ENCODE measurements at places on chromosomes 6 and 20.

DNA sequence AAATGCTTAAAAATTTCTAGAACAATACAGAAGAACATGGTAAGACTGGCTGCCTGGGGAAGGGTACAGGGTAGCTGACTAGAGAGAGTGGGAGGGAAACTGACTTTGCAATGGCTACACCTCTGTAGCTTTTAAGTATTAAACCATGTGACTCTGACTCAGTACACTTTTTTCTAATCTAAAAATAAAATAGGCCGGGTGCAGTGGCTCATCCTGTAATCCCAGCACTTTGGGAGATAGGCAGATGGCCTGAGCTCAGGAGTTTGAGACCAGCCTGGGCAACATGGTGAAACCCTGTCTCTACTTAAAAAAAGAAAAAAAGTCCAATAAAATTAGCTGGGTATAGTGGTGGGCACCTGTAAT, 18.5 kb downstream of the ATP9A start:
- no peak for DNase-seq

DNA sequence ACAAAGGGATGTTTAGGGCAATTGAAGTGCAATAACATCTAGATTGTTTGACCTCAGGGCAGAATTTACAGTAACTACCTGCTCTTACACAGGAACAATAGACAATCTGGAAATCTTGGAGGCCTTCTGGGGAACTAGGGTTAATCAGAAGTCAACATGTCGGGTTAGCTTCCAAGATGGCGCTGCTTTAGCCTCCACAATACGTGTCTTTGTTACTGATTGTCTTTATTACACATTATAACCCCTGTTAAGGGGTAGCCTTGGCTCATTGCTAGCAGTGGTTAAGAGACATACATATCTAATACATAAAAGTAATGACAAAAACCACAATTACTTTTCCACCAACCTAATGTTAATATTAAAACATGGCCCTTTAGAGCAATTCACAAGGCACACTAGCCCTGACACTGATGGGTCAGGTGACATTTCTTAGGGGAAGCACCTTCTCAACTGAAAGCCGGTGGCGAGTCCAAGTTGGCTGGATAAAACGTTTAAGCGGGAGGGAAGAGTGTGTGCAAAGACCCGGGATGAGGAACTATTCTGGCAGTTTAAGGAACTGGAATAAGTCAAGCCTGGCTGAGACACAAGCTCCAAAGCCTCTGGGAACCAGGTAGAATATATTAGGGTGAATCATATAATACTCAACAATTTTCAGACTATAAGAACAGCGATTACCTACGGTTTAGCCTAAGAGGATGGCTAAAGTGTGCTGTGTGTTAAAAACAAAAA, 236.9 kb downstream of the BCAS1 start:
- DNase-seq: no peak

GRCh38 chr6:41579088-41579610, 33.0 kb downstream of the FOXP4 start:
- DNase-seq: no peak

DNA sequence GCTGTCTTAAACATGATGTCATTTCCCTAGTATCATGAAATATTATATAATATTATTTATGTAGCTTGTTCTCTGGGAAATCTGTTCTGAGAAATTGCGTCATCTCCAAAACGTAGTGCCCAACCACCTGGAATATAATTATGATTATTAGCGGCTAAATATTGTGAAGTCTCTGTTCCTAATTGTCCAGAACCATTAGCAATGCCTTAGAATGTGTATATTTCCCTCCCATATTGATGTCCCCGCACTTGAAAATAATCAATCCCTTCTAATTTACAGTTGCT, 54.4 kb downstream of the OTOR start:
- no peak for DNase-seq

GRCh38 chr20:37185686-37186085, 6.3 kb upstream of the MROH8 start:
- no peak for DNase-seq

DNA sequence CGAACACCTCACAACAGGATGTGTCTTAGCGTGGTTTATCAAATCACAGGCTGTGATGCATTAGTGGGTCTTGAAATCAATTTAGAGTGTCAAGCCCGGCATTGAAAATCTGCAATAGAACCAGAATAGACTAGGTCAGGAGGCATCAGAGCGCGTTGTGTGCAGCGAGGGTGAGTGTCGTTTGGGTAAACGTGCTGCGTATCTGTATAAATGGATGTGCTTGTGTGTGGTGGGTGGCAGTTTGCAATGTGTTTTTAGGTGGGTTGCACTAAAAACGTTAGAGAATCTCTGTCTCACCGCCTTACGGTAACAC, 121.0 kb upstream of the SULF2 start:
- no peak for DNase-seq

DNA sequence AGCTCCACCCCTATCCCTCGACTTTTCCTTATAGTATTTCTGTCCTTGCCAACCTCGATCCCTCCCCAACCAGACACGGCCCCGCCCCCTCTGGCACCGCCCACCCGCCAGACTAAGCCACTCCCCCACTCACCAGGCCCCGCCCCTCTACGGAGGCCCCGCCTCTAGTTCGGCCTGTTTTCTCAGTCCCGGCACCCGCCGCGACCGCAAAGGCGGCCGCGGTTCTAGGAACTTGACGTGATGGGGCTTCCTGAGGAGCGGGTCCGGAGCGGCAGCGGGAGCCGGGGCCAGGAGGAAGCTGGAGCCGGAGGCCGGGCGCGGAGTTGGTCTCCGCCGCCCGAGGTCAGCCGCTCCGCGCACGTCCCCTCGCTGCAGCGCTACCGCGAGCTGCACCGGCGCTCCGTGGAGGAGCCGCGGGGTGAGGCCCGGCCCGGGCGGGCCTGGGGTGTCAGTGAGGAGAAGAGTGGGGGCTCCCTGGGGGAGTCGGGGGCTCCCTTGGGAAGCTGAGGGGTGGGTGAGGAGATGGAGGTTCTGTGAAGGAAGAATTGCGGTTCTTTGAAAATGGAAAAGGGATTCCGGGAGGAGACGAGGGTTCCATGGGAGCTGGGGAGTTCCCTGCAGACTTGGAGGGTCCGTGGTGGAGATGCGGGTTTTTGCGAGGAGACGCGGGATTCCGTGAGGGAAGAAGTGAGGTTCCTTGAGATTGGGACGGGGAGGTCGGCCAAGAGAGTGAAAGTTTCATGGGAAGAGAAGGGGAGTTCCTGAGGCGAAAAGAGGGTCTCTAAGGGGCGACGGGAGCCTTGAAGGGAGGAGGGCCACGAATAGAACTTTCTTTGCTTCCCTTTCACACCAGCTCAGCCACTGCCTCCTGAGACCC, at the start of gene ACSS2:
Gene ACSS2, plus strand, starts transcription at position 207 of the 877 bp plus-strand sequence. Its CDS starts 34 bp downstream, at position 241.
- peak; percentile 98 for DNase-seq

DNA sequence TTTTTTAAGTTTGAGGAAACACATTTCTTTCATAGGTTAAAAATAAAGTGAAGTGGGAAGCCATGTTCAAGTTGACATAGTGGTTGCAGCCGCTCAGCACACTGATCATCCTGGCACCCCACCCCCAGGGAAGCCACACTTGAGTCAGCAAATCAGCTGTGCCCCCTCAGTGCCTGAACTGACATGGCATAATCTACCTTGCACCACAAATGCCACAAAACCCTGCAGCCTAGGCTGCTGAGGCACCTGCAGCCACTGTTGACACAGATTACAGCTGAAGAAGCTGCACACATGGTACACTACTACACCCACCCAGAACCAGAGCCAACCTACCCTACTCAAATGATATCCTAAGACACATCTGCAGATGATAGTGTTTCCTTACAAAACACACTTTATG, 77.5 kb upstream of the RIMS1 start:
- no peak for DNase-seq

GRCh38 chr6:99530627-99531026, 15.4 kb upstream of the USP45 start:
- no peak for DNase-seq

GRCh38 chr6:4925580-4925979, 78.3 kb downstream of the RPP40 start:
- DNase-seq: no peak

GRCh38 chr20:45368221-45368980, 5.4 kb downstream of the SYS1 start:
- DNase-seq: no peak

- no peak for DNase-seq
These were observed 40.4 kb upstream of the FAM83C start for GRCh38 chr20:35332540-35333200.

GRCh38 chr20:37999526-38000263, 33.6 kb downstream of the TTI1 start:
- DNase-seq: no peak

GRCh38 chr6:169489563-169490245, 212.1 kb downstream of the WDR27 start:
- DNase-seq: no peak

DNA sequence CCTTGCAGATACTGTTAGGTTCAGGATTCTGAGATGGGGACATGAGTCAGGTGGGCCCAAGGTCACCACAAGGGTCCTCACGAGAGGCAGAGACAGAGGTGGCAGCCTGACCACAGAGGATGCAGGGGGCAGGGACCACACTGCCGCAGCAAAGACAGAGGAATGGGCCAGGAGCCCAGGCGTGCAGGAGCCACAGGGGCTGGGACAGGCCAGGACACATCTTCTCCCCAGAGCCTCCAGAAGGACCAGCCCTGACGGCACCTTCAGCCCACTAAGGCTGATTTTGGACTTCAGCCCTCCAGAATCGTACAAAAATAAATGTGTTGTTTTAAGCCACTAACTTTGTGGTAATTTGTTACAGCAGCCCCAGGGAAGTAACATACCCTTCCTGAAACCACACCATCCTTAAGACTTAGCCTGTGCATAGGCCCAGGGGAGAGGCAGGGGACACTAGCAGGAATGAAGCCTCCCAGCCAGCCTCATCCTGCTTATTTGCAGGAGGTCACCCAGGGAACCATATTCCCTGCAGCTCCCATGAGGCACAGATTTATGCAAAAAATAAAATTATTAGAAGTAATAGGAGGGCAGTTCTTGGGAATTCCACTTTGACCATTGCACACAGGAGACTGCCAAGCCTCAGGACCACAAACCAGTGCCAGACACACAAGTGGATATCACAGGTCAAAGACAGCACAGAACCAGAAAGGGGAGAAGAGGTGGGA, 119.3 kb upstream of the CST7 start:
- DNase-seq: no peak

DNA sequence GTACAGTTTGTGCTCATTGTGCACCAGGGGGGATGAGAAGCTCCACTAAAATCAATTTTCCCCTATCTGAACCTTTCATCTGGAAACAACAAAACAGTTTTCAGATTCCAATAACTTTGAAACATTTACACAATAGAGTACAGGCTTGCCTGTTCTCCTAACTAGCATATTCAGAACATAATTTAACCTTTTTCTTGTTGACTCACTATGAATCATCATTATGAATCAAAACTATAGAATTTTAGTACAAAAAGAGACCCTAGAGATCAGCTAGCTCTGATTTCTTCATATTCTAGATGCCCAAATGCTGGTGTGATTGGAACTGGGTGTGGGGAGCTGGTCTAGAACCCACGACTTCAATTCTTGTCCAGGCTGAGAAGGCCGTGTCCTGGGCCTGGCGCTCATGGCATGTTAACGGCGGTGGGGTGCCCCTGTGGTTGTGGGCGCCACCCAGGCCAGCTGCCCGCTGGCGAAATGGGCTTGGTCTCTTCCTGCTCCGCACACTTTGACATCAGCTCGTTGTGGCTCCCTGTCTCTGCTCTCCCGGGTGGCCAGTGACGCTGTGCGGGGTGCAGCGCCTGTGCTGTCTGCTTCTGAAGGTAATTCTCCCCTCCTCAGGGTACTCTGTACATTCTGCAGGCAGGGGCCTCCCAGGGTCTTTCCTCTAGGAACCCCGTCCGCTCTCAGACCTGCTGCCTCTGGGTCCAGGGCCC, 29.9 kb upstream of the AGPAT4 start:
- DNase-seq: no peak

DNA sequence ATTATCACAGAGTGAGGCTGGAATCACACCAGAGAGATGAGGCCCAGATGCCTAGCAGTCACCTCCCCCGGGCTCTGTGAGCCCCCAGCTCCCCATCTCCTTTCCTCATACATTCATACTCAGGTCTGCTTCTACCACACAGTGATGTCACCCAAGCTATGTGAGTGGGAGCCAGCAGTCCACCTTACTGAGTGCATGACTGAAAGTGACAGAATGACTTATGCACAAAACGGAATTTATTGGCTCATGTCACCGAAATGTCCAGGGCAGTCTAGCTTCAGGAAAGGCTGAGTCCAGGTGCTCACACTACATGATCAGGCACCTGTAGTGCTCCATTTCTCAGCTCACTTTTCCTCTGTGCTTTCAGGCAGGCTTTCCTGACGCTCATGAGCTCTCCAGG, 36.7 kb upstream of the CCN6 start:
- DNase-seq: peak; percentile 77

GRCh38 chr20:22004946-22005345, 299.5 kb downstream of the PAX1 start:
- DNase-seq: no peak

DNA sequence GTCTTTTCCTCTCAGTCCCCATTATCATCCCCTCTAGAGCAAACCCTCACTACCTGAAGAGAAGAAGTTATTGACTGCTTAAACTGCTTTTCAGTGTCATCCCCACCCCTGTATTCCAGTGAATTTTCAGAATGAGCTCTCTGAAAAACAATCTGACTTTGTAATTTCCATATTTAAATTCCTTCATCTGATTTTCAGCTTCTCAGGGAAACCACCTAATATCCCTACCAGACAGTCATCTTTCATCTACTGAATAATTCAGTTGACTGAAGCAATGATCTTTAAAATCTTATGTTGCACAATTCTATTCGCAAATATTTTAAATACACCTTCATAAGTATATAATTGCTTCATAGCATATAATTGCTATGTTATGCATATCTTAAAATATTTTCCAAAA, 258.7 kb downstream of the HTR1B start:
- no peak for DNase-seq

GRCh38 chr20:11604339-11604738, 313.4 kb upstream of the BTBD3 start:
- no peak for DNase-seq

DNA sequence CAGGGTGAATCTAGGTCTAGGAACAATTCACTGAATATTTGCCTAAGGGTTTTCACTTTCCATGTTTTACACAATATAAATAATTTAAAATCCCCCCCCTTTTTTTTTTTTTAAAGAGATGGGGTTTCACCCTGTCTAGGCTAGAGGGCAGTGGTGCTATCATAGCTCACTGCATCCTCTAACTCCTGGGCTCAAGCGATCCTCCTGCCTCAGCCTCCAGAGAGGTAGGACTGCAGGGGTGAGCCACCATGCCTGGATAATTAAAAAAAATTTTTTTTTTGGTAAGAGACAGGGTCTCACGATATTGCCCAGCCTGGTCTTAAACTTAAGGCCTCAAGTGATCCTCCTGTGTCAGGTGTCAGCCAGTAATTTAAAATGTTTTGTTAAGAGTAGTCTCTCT, 17.8 kb downstream of the QKI start:
- no peak for DNase-seq

DNA sequence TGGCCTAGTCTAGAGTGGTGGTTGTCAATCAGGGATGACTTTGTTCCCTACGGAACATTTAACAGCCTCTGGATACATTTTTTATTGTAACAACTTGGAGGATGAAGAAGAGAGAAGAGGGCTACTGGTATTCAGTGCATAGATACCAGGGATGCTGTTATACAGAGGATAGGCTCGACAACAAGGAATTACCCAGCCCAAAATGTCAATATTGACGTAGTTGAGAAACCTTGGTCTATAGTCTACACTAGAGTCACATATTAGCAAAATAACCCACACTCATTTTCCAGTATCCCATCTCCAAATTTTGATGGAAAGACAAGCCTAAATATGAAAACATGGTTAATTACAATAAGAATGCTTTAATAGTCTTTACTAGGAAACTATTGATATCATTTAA, 195.1 kb downstream of the PKHD1 start:
- no peak for DNase-seq
